Sciatic nerve (tissue), 2 donors: ENCODE measurements at places on chromosomes 4 and X.

DNA sequence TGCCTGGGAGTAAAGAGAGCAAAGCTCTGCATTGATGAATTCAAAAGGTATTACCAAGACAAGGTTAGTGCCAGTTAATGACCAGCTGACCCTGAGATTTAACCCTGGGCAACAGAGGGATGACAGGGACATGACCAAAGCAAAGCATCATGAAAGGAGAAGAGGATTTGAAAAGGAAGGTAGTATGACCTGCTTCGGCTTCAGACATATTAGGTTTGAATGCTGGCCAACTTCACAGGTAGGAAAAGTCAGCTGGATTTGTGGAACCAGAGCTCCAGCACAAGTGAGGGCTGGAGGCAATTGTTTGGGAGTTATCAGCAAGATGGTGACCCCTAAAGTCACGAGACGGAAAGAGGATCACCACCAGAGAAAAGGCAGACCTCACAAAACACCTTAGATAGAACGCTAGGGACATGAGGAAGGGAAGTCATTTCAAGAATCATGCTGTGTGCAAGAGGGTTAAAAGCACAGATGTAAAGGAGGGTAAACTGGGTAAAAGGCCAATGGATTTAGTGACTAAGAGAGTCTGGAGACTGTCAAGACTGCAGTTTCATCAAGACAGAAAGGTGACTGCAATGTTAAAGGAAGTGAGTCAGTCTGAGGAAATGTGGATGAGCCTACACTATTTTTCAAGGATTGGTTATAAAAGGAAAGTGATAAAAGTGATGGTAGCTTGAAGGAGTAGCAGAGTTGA lies 45.6 kb downstream of the SH3RF1 start:
- DNase-seq, result no peak

DNA sequence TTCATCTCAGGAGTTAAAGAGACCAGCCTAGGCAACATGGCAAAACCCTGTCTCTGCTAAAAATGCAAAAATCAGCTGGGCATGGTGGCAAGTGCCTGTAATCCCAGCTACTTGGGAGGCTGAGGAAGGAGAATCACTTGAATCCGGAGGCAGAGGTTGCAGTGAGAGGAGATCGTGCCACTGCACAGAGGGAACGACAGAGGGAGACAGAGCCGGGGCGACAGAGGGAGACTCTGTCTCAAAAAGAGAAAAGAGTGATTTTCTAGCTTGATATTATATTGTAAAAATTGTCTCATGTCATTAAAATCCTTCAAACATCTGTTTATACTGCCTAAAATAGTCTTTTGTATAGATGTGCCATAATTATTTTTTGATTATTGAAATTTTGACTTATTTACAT lies 225.4 kb upstream of the AGA start:
- DNase-seq, result no peak

GRCh38 chrX:15946783-15947580 lies 92.4 kb upstream of the AP1S2 start:
- no peak for DNase-seq

- no peak for DNase-seq
Measured at GRCh38 chrX:72358313-72358712, 52.6 kb upstream of the CITED1 start.

- no peak for DNase-seq
Measured at GRCh38 chrX:153408871-153409351, 2.4 kb upstream of the ZFP92 start.

GRCh38 chr4:56235011-56235410 lies 152.3 kb downstream of the AASDH start:
- no peak for DNase-seq

GRCh38 chr4:24655326-24655725 lies 71.0 kb upstream of the DHX15 start:
- DNase-seq, result no peak
